ENCODE measurements at places on chromosomes 5 and 9.

DNA sequence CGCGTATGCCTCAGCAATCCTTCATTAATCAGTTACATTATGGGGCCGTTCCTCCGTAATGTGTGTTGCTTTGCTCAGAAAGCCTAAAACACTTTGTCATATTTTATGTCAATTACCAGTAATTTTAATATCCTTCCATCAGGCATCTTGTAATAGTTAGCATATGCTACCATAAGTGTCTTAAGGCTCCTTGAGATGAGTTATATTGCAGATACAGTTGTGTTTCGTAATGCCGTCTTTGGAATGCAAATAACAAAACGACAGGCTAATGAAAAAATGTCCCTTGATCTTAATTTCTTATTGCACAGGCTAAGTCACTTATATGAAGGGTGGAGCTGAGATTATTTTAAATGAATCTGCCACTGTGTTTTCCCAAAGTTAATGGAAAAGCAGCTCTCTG is 50.5 kb downstream of the TBCA start:
- DNase-seq: no peak

DNA sequence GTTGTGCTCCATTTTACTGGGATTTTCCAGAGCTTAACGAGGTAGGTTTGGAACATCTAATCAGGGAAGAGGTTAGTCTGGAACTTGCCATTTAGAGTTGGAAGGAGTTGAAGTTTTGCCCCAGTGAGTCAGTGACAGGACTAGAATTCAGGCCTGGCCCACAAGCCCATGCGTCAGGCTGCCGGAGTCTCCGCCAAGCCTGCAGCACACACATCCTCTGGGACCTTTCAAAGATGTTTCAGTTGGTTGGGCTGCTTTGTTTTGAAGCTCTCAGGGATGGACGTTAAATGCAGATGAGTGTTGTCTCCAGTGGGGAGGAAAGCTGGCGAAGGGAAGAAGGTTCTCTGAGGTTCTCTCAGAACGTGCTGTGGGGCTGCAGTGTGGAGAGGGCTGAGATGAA is 147.0 kb downstream of the PSAT1 start:
- DNase-seq: no peak

DNA sequence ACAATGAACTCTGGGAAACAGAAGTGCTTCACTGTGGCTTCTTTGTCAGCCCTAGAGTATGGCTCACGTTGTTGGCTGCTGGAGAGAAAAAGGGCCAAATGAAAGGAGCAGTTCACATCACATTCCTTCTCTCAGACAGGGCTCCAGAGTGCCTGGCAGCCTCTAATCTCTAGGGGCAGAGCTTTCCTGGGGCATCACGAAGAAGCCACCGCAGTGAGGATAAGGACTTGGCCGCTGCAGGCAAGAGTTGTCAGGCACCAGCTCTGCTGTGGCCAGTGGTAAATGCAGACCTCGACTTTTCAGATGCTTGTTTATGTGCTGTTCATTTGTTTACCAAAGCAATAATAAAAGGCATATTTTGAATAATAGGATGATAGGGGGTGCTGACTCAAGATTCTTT is 227.2 kb downstream of the ICE1 start:
- no peak for DNase-seq

GRCh38 chr5:155546075-155546474 is 532.5 kb downstream of the KIF4B start:
- DNase-seq: no peak

- no peak for DNase-seq
These were observed 23.2 kb upstream of the IL17B start for GRCh38 chr5:149402291-149402690.

DNA sequence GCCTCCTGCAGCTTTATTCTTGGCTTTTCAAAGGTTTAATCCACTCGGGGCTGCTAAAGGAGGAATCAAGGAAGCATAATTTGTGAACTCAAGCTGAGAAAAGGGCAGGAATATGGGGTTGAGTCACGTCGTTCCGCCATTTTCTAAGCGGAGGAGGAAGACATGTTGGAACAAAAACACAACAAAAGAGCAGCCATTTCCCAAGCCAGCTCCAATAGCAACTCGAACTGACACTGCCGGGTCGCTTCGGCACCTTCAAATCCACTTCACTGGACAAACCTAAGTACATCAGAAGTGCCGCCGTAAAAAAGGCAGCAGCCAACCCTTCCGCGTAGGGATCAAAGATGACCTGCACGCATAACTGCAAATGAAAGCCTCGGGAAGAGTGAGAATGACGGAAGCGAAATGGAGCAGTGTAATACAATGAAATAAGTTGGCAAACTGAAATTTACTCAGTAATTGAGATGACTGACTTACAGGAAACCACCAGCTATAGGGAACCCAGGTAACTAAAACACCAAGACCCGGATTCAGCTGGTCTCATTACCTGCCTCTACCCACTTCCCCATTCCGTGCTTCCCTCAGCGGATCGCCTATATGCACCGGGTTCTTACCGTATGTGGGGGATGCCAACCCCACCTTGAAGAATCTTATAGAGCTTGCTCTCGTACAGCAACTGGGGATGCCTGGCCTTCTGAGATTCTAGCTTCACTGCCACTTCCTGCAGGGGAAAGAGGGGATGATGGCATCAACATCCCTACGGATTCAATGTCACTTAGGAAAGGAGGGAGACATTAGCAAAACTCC is 1.6 kb downstream of the CSNK1A1 start:
- DNase-seq: no peak

DNA sequence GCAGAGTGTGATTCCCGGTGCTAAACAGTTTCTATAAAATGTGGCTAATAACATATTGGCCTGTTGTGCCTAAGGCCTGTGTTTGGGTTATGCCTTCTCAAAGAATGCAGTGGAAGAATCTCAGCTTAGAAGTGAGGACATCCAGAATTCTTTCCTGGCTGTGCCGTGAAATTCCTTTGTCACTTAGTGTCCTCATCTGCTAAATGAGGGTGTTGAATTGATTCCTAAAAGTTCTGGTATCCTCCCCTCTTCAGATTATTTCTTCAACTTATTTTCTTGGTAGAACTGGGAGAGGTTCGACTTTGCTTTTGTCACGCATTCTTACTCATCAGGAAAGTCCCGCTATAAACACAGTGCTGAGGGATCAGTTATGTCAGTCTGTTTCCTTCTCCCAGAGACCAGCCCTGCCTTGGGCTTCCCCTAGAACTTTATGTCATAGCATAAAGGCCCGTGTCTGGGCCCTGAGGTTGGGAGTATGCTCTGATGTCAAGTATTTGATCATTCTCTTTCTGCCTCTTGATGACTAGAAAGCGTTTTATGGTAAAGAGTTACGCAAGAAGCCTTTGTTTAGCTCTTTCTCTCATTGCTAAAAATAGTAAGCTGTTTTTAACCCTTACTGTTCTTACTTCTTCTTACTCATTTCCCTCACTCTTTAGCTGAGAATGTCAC is 29.5 kb downstream of the MTAP start:
- DNase-seq: no peak

DNA sequence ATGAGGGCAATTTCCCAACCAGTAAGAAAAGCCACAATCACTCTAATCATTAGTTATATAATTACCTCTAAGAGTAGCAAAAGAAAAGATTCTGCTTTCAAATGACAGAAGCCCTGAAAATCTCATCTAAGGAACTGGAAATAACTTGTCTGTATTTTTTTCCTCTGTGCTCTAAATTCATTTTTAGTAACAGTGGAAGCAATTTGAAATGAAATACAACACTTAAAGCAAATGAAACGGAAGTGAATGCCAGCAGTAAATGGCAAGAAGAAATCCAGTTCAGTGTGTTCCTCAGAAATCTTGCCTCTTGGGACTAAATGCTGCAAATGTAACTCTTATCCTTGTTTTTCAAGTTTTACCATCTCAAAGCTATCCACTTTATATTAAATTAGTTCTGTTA is 294.9 kb downstream of the TAF11L14 start:
- no peak for DNase-seq

DNA sequence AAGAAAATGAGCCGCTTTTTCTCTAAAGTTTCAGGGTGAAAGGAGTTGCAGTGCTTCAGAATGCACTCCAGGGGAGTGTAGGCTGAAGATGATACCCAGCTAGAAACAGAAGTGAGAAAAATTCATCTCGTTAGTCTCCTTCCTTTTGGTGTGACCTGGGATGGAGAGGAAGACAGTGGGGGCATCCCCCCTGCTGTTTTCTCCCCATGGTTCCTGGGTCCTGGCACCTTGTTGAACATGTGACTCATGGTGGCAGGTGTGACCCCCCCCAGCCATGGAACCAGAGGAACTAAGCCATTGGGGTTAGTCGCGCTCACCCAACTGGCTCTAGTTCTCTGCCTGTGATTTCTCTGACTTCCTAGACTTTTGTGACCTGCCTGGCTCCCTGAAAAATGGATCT is 424.6 kb downstream of the CSNK1G3 start:
- DNase-seq: no peak

DNA sequence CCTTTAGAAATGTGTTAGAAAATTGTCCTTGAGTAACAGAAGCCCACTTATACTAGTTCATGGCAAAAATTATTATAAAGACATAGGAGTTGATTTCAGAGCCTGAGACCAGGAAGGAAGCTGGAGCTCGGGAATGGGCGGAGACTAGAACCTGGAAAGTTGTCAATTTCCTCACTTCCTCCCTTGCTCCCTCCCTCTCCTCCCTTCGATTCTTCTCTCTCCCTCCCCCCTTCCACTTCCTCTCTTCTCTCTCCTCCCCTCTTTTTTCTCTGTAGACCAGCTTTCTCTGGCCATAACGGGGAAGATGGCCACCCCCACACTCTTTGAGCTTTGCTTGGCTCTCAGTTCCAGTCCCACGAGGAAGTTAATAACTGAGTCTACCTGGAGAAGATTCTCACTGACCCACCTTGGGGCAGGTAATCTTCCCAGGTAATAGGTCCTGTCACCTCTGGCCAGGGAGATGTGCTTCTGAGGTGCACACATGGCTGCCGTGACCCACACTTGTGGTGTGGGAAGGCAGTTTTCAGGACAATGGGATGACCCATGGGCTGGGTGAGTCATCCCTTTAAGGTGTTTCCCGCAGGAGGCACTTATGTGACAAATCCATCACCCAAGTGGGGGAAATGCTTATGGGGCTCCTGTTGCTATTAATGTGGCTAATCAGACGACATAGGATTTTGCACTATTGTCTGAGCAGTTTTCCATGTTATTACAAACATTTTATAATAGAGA is 78.7 kb downstream of the HSPA4 start:
- DNase-seq: no peak

DNA sequence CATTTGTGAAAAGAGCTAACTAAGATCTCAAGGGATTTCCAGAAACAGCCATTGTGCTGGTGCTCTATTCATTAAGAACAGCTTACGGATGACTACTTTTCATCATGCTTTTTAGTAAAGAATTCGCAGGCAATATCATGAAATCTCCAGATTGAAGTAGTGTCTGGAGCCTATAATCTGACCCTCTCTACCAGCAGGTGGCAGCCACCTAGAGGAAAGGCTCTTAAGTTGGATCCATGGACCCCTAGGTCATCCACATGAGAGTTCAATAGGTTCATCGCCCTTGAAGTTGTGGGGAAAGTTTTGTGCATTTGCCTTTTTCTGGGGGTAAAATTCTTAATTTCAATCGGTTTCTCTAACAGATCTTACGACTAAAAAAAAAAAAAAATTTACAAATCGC is 82.3 kb downstream of the SLC1A3 start:
- DNase-seq: no peak

- DNase-seq: no peak
These were observed at the start of gene GZMA for GRCh38 chr5:55102348-55102747. Gene GZMA (plus strand): TSS chr5:55102646. CDS start chr5:55102683, 37 bp downstream.

GRCh38 chr9:17291766-17292165 is 156.9 kb downstream of the CNTLN start:
- no peak for DNase-seq

DNA sequence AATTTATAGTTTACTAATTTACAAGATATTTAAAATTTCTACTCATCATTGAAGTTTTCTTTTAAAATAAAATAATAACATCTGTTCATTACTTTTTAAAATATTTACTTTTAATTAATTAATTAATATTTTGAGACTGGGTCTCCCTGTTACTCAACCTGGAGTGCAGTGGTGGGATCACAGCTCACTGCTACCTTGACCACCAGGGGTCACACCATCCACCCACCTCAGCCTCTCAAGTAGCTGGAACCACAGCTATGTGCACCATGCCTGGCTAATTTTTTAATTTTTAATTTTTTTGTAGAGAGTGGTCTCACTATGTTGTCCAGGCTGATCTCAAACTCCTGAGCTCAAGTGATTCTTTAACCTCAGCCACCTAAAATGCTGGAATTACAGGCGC is 1013.6 kb downstream of the CDH9 start:
- DNase-seq: no peak

- no peak for DNase-seq
These were observed 252.8 kb upstream of the DAP start for GRCh38 chr5:11013793-11014192.

DNA sequence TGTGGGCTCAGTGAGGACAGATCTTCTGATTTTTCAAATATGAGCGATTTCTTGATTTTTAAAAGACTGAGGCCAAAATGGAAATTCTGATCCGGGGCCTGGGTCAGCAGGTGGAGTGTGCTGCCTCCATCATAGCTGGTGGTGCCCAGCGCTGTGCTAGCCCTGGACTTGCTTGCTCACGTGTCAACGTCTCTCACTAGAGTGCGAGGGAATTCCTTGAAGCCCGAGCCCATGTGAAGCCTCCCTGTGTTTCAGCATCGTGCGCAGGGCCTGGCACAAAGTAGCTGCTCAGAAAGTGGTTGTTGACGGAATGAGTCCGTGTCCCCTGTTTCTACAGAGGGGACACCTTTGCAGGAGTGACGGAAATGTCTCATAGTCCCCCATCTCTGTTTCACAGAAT is 50.5 kb downstream of the RGS3 start:
- DNase-seq: no peak

DNA sequence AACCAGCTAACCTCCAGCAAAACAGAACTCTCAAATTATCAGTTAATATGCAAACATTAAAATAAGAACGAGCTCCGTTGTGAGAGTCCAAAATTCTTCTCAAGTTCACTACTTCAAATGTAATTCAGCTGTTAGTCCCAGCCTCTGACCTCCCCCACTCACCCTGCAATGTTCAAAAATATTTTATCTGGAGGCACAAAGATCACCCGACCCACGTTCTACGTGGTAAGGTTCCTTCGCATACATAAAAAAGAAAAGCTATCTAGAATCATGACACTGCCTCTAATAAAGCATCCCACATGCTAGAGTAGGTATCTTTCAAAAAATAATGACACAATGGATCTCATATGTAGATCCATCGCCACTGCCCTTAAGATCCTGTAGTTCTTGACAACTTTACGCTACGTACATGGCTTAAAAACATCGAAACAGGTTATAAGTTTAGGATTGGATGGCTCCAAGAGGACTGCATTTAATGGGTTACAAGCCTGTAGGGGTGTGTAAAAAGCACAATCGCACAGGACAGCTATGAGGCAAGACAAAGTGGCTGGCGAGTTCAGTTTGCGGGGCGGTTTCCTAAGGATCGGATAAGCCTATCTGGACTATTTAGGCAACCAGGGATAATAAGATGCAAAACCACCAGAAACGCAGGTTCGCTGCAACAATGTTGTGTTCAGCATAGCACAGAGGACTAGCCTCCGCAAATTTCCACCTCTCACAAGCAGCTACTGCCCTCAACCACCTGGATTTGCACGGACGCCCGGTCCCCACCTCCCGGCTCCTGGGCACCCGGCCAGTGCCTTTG is 969 bp downstream of the CLK4 start:
- DNase-seq: no peak

Data from stimulated activated CD8-positive, alpha-beta memory T cell treated with anti-CD3 and anti-CD28 coated beads, Interleukin-12 subunit alpha, Interleukin-12 subunit beta, amount 100 ng/mL, for 4 hours (primary cell).